ENCODE measurements at places on chromosomes 2 and 18.

DNA sequence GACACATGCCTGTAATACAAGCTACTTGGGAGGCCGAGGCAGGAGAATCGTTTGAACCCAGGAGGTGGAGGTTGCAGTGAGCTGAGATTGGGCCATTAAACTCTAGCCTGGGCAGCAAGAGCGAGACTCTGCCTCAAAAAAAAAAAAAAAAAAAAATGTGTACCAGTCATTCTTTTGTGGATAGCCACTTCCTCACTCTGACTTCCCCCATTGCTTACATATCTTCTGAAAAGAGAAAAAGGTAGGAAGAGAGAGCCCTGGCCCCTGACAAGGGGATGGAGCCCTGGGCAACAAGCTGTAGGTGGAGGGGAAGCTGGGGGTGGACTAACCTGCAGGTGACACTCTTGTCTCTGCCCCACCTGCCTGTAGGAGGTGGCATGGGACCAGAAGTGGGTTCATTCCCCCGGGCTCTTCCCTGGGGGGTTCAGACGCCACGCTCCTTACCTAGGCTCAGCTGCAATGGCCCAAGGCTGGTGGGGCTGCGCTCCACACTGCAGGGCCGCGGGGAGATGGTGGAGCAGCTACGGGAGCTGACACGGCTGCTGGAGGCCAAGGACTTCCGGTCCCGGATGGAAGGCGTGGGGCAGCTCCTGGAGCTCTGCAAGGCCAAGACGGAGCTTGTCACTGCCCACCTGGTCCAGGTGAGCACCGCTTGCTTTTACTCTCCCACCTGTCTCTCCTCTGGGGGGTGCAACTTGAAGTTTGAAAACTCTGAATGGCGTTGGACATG, 39.1 kb downstream of the PCARE start:
- DNase-seq, result no peak

DNA sequence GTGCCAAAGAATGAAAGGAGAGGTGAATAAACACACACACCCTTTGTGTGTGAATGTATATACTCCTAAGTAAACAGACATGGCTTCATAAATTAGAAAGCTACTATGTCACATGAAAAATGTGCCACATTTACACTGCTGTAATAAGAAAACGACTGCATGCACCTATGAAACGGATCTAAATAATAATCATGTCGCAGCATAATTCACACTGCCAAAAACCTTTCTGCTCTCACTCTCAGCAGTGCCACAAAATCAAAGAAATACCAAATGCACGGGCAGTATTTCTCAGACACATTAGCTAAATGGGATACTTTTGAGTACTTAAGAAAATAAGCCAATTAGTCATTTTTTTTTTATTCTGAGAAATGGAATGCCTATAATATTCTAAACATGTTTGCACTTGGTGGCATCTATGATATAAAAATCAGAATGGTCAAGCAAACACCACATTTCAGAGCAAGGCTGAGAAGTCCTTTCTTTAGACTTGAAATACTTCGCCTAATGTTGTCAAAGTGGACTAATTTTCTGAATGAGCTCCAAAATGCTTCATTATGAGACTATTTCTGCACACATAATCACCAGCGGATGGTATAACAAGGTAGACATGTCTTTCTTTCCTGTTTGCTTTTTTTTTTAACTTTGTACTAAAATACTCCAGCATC, 6.6 kb downstream of the BCL11A start:
- DNase-seq, result no peak

- DNase-seq, result no peak
Measured at GRCh38 chr2:143015656-143016055, 113.6 kb upstream of the ARHGAP15 start.

GRCh38 chr2:235194351-235194750, 242.5 kb downstream of the SH3BP4 start:
- no peak for DNase-seq

GRCh38 chr2:54176577-54176976, 61.2 kb downstream of the ACYP2 start:
- DNase-seq, result peak; percentile 44

DNA sequence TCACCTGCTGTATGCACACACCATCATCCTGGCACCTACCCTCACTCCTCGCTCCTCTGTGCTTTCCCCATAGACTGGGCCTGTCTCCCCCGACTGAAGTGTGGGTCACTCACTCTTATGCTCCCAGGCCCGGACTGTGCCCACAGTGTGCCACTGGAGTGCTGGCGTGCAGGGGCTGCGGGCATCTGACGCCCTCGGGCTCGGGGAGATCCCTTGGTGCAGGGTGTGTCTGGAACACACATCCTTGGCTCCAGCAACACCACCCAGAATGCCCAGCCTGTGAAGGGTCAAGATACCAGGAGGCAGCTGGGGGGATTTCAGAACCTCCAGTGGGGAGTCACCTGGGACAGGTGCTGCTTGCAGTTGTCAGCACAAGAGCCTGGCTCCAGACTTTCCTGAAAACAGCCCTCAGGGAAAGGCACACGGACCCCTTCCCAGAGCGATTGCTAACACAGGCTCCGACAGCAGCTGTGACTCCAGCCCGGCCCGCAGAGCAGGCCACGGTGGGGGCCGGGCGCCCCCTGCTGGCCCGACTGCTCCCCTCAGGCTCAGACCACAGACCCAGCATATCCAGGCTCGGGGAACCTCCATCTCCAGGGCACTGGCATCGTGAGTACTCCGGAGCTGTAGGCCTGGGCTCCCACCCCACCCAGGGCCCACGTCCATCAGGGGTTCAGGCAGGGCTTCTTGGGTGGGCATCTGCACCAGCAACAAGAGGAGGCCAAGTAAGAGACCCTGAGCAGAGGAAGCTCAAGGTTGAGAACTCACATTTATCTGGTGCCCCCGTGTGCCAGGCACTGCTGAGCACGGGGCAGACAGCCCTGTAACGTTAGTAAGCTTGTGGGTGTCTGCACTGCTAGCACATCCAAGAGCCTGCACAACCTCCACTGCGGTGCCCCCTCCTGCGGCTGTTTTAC, 8.6 kb downstream of the HS1BP3 start:
- peak; percentile 47 for DNase-seq

Measured in COR-L47 (cell line).